ENCODE measurements at places on chromosomes 1 and 21.

DNA sequence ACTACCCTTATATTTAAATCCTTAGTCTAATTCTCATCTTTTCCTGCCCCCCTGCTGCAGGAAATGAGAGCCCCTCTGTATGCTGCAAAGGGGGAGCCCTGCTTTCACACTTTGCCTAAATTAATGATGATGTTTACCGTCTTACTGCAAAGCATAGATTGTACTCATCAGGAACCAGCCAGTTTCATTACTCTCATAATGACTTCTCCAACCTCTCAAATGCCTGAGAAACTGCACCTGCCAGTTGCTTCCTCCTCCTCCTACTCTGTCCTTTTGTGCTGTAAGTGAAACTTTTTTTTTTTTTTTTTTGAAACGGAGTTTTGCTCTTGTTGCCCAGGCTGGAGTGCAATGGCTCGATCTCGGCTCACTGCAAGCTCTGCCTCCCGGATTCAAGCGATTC is 101.7 kb downstream of the ADSS2 start:
- DNase-seq, result peak; percentile 53

DNA sequence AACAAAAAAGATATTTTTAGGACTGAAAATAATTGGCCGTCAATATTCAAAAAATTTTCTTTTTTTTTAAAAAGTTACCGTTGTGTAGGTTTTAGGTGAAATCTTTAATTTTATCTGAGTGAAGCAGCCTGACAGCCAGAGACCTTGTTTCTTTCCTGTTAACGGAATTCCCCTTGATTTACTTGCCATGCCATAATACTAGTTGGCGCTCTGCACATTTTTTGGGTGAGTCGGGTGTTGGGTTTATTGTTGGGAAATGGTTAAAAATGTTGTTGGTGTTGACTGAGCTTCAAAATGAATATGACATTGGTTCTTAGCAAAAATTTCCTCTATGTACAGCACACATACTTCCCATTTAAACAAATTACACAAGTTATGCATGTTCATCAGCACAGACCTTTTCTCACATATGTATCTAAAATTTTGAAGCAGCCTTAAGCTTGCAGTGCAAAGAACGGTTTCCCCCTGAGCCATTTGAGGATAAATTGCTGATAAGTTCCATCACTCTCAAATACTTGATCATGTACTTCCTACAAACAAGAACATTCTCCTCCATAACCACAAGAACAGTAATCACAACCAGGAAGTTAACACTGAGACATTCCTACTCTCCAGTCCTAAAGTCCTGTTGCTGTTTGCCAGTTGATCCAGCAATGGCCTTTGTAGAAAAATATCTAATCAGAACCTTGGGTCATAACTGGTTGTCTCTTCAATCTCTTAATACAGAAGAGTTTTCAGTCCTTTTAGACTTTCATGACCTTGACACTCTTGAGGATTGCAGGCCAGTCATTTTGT is 34.2 kb downstream of the CAMTA1 start:
- no peak for DNase-seq

GRCh38 chr1:34774957-34775356 is 6.1 kb upstream of the GJB3 start:
- DNase-seq, result no peak

DNA sequence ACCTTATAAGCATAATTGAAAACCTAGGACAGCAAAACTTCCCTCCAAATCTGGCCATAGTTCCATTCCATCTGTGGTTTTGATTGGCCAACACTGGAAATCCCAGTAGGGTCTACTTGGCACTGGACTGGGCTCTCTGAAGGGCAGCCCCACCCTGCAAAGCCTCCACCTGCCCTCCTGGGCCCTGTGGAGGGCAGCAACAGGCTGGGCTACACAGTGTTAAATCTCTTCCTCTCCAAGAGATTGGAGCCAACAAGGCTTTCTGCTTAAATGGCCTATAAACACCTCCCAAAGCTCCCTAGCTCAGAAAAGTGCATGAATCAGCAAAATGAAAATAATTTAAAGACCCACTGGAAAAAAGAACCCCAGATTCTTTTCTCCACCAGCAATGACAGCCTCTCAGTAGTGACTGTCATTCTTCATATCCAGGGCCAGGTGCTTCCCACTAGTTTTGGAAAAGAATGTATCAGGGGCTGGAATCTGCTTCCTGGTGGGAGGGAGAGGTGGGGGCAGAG is 58.5 kb downstream of the BEND5 start:
- no peak for DNase-seq

DNA sequence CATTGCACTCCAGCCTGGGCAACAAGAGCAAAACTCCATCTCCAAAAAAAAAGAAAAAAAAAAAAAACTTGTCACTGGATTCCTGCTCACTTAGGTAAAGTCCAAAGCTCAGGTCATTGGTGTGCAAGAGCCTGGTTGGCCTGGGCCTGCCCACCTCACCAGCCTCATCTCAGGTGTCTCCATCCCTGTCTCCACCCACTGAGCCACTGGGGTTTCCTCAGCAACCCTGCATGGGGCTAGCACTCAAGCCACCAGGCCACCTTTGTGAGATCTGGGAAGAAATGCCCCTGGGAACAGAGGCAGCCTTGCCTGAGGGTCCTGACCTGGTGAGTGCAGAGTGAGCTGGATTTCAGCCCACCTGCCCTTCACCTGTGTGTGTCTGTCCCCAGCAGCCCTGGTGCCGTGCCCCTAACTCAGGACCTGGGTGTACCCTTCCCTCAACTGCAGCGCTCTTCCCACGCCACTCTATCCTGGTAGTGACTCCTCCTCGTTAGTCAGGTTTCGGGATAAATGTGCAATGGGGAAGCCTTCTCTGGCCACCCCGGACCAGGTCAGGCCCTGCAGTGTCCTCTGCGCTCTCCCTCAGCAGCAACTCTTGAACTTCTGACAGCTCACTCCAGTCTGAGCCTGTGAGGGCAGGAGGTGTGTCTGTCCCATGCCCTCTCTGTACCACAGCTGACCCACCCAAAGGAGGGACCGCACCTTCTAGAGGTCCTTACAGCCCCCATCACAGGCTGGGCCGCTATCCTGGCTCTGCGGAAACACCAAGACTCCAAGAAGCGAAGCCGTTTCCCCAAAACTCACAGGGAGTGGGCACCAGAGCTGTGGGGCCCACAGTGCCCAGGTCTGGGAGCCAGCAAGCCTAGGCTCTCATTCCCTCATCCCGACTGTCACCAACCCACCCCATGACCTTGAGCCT is 3.3 kb downstream of the PDZK1IP1 start:
- no peak for DNase-seq

DNA sequence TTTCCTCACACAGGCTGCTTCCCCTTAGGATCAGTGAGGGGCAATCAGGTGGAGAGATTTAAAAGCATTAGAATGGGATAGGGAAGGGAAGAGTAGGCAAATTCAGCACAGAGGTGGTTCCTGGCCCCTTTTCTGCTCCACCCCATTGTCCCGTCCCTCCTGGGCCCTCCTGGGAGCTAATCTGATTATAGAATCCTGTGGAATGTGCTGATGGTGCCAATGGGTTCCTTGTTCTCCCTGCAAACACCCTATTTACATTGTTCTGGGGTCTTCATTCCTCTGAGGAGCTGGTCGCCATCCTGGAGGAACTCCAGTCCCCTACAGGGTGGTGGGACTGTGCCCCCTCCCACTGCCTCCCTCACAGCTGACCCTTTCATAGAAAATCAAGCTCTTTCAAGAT is 34.4 kb upstream of the LRP8 start:
- DNase-seq, result no peak

GRCh38 chr21:34845521-34846451 is 177.0 kb downstream of the CLIC6 start:
- peak; percentile 56 for DNase-seq

DNA sequence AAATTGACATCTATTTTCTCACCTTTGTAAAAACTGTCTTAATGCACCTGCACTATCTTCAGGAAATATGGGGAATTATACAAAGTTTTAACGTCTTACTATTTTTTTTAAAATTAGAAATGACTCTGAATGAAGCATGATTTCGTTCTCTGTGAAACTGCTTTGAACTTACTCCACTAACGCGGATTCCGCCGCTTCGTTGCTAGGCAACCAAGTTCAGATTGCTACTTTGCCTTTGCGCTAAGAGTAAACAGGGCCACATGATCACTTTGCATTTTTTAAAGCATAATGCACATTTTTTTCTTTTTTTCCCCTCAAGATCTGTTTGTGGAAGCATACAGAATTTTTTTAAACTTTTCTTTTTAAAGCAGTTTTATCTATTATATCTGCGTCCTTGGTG is 690.5 kb downstream of the BRINP3 start:
- DNase-seq, result no peak

- DNase-seq, result no peak
Observed at GRCh38 chr21:41011951-41012366, 156.0 kb upstream of the BACE2 start.

DNA sequence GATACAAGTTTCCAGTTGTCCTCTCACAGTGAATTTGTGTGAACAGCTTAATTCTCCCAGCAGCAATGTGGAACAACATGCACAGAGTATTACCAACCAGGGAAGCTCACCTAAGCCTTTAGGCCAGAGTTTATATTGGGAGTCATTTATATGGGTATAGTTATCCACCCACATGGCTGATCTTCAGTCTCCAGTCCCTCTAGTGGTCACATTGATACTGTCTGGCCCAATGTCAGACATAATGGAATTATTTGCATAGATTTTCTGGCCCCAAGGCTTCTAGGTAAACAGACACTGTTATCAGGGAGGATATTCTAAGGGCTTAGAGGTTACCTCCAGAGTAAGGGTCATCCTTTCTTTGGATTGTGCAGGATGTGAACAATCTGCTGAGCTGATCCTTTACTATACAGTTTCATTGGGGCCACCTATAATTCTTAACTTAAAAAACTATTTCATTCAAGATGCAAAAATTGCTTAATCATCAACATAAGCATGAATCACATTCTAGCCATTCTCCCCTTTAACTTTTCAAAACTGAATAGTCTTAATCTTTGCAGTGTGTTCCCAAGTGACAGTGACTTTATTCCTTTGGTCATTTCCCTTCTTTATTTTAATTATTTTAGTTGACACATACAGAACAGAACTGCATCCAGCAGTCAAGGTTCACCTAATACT is 210.9 kb downstream of the LTN1 start:
- DNase-seq, result peak; percentile 7

- no peak for DNase-seq
Observed at GRCh38 chr1:44545961-44546360, 128.3 kb downstream of the TMEM53 start.

GRCh38 chr1:29937356-29937755 is 701.0 kb downstream of the PTPRU start:
- DNase-seq, result no peak

- peak; percentile 4 for DNase-seq
Observed at GRCh38 chr1:87045761-87046304, 131.4 kb downstream of the HS2ST1 start.

GRCh38 chr1:94986783-94987182 is 59.9 kb upstream of the CNN3 start:
- no peak for DNase-seq

DNA sequence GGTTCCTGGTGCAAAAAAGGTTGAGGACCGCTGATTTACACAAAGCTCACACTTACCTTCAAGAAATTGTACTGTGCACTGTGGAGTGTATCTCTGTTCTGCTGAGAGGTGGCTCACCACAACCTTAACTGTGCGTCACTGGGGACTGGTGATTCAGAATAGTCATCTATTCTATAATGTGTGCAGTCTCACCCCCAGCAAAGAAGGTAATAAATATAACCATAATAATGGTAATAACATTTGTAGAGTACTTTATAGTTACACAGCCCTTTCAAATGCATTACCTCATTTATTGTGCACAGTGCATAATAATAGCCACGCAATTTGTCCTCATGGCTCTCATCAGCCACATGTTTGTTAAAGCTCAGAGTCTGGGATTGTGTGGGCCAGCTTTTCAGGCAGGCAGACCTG is 59.4 kb upstream of the DUSP10 start:
- DNase-seq, result no peak

DNA sequence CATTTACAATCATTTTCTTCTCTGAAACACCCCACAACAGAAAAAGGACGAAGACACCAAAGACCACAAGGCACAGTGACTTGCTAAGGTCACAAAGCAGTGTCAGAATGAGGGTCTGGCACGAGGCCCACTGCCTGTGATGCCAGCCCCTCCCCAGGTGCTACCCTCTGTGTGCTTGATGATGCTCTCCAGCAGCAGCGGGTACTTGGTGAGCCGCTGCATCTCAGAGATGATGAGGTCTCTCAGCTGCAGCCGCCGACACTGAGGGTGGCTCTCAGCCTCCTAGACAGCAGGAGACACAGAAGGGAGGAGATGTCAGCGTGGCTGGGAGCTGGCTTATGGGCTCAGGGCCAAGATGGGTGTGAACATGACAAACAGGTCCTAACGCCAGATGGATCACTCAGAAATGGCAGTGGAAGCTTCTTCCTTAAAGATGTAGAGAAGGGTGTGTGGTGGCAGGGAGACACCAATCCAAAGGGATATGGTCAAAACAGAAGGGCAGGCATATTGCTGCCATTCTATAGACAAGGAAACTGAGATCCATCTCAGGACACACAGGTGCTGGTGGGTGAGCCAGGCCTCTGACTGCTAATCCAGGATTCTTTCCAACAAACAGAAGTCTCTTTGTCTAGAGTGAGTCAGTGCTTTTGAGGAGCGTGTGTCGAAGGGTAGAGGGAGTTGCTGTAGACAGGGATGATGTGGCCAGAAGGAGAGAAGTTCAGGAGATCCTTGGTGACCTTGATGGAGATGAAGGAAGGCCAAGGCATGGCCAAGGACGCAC is 25.6 kb downstream of the LRRC71 start:
- no peak for DNase-seq

DNA sequence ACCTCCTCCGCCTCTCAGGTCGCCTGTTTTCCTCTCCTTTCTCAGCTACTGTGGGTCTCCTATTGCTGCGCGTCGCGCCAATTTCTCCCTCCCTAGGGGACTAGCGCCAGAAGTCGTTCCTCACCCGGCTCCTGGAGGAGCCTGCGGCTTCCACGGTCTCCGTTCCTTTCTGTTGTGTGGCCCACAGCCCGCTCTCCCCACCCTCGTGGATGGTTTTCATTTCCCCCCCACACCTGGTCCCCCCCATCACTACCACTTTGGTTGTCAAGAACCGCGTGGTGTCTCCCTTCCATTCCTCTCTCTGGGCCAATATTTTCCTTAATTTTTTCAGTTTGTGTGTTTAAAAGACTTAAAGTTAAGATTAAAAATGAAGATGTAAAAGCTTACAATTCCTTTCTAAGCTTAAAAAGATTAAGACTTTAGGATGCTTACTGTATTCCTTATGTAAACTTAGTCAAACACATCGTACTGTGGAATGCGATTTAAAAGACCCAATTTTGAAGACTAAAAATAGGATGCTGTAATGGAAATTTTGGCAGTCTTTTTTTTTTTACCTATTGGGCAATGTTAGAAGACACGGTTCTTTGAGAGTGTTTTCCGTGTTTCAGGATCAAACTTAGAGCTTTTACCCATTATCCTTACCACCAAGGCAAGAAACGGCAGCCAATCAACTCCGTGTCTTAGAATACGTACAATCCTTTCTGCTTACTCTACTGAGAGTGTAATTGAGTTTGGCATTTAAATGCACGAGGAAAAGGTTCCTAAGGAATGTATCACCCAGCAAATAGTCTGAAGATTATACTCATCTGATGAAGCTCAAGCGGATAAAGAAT is 773 bp downstream of the CNST start:
- DNase-seq, result peak; percentile 27

DNA sequence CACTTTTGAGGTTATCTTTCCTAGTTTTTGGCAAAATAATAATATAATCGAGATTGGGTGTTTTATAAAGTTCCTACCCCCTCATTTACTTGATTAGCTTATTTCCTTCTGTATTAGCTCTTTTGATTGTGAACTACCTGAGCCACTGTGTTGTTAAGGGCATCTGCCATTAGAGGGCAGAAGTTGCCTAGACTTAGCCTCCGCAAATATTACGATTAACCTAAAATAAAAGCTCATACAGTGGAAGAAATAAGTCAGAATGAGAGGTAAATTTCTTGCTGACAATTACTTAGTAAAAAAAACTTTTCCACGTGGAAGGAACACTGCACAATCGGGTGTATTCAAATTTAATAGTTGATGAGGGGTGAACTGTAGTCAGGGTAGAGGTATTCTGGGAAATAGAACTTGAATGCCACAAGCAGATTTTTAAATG is 2.3 kb downstream of the H3-3A start:
- peak; percentile 66 for DNase-seq
